Activated T-cell treated with anti-CD3 and anti-CD28 coated beads, Interleukin-2, amount 50 U/mL, for 72 hours (primary cell): ENCODE measurements at places on chromosomes 2 and 18. TPM values are rescaled to one million over a fixed set of nuclear protein-coding genes. Genes with fewer than 3 reads are reported as not detected.

Gene CCBE1
- 1.2 TPM for total RNA-seq

Gene NR4A2
- total RNA-seq: 36.1 TPM

Gene LAMA3
- not detected for total RNA-seq

Gene RAB17
- 0.09 TPM for total RNA-seq

Gene CENPA
- 43.2 TPM for total RNA-seq

Gene WDR75
- total RNA-seq: 59.1 TPM

Gene ZFAND2B
- 47.7 TPM for total RNA-seq

Gene RMC1
- total RNA-seq: 46.8 TPM

Gene GPR45
- not detected for total RNA-seq

Gene CPS1
- 3.3 TPM for total RNA-seq

Gene SLC5A7
- total RNA-seq: not detected

Gene ARHGEF4
- 0.63 TPM for total RNA-seq

Gene CCDC68
- not detected for total RNA-seq

Gene TTC27
- 24.2 TPM for total RNA-seq

Gene CTAGE1
- total RNA-seq: not detected

Gene PER2
- total RNA-seq: 12.4 TPM

Gene TMEM200C
- total RNA-seq: not detected
